Urothelium cell line (cell line): ENCODE measurements at places on chromosomes 3 and 15.

GRCh38 chr15:56042982-56043980 is 49.9 kb upstream of the NEDD4 start:
- no peak for DNase-seq

DNA sequence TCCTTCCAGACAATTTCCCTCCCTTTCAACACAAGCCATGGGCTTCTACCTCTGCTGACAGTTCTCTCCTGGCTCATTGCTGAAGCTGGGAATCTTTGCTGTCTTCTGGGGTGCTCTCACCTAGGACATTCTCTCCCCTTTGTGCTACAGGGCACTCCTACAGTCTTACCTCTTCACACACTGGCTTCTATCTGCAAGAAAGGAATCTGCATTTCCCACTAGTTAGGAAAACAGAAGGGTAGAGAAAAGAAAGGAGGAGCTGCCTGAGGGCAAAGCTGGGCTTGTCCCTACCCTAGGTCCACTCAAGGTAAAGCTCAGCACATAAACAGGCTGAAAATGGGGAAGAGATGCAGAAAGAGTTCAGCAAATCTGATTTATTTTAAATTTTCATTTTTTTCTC is 5.6 kb upstream of the ARGFX start:
- no peak for DNase-seq

GRCh38 chr15:68402432-68403160 is 29.4 kb downstream of the ITGA11 start:
- no peak for DNase-seq

DNA sequence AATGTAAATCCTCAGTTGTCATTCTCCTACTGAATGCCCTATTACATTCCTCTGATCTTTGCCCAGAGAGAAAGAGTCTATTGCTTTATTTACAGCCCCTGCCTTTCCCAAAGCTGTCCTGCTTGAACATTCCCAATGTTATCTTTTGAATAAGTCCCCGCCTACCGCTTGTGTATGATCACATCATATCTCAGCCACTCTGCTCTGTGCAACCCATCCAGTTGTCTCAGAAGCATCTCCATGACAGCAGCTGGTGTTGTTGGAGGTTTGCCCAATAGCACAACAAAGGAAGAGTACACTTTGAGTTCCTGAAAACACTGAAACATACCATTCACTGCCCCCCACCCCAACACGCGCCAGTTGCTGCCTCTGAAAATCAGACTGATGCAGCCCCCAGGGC is 22.0 kb upstream of the FAM3D start:
- DNase-seq = no peak
